Neural progenitor cell (in vitro differentiated cells): ENCODE measurements at places on chromosomes 2 and 18.

GRCh38 chr2:135984199-135985017 lies 1.0 kb downstream of the DARS1 start:
- peak overlapping the region; percentile 73 for H3K4me3 ChIP-seq
- no peak for DNase-seq
- peaks cover 26% of the 10 kb centered on the region for H3K4me1 ChIP-seq
- no peaks in the 10 kb centered on the region for H3K27me3 ChIP-seq

DNA sequence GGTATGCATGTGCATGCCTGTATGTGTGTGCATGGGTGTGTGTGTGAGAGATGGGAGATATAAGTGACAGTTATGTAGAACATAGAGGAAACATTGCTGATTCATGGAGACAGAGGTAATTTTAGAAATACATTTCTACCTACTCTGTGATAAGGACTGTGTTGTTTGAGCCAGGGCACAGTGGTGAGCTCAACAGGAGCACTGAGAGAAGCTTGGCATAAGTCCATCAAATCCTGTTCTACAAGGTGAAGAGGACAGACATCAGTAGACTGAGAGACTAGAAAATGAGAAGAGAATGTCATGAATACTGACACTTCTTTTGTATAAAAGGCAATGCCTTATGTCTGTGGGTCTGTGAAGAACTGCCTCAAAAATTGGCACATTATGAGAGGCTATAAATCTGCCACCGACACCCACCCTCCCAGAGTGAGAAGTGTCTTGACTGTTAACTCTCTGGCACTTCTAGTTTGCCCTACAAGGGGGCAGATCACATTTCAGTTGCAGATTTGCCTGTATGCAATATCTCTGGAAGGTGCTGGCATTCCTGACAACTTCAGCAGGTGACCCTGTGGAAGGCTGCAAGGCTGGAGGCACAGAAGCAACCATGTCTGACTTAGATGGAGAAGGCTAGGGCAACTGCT lies 962.3 kb upstream of the NRXN1 start:
- no peak for DNase-seq
- H3K36me3 ChIP-seq = no peaks in the 10 kb centered on the region
- no peak overlapping the region for H3K4me3 ChIP-seq
- no peak overlapping the region for H3K27ac ChIP-seq

- H3K36me3 ChIP-seq = no peaks in the 10 kb centered on the region
- no peak overlapping the region for H3K27ac ChIP-seq
- no peaks in the 10 kb centered on the region for H3K4me1 ChIP-seq
- peak; percentile 44 for DNase-seq
- H3K27me3 ChIP-seq = no peaks in the 10 kb centered on the region
- no peak overlapping the region for H3K4me3 ChIP-seq
Observed at GRCh38 chr2:119826370-119826961, 66.7 kb downstream of the PTPN4 start.

- no peak overlapping the region for H3K27ac ChIP-seq
- DNase-seq = no peak
- peaks cover 24% of the 10 kb centered on the region for H3K4me1 ChIP-seq
- no peak overlapping the region for H3K4me3 ChIP-seq
- no peaks in the 10 kb centered on the region for H3K36me3 ChIP-seq
Observed at GRCh38 chr2:31166925-31167324, 28.7 kb upstream of the GALNT14 start.

DNA sequence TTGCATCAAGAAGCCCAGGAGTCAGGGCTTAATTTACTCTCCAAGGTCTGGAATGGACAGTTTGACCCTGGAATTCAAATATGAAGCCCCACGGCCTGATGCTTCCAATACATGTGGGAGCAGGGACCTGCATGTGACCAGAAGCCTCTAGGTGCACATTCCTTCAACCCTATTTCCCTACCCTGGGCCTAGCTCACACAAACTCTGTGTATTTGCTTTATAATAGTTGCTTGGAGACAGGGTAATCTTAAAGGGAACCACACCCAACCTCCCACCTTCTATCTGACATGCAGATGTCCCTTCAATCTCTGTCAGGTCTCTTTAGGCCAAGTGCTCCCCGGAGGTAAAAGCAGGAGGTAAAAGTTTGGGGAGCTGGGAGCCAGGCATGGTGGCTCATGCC lies 55.4 kb upstream of the PPP1CB start:
- H3K4me3 ChIP-seq = no peak overlapping the region
- H3K27me3 ChIP-seq = no peaks in the 10 kb centered on the region
- no peak for DNase-seq
- no peak overlapping the region for H3K27ac ChIP-seq

- peak overlapping the region; percentile 49 for H3K4me3 ChIP-seq
- H3K36me3 ChIP-seq = no peaks in the 10 kb centered on the region
- DNase-seq = peak; percentile 70
- peaks cover 11% of the 10 kb centered on the region for H3K27me3 ChIP-seq
- H3K27ac ChIP-seq = no peak overlapping the region
- peaks cover 11% of the 10 kb centered on the region for H3K4me1 ChIP-seq
Observed at GRCh38 chr2:85437488-85438200, 19.1 kb downstream of the SH2D6 start.
